ENCODE measurements at places on chromosomes 2 and 18. TPM values are rescaled to one million over a fixed set of nuclear protein-coding genes. Genes with fewer than 3 reads are reported as not detected.

MYO5B gene
- polyA plus RNA-seq, result 5.1 TPM

CKAP2L gene
- 1.6 TPM for polyA plus RNA-seq

ADNP2 gene
- 28.5 TPM for polyA plus RNA-seq

FOXD4L1 gene
- not detected for polyA plus RNA-seq

ATP8B1 gene
- polyA plus RNA-seq, result 1.1 TPM

TDRD15 gene
- polyA plus RNA-seq, result not detected

DGUOK gene
- 129 TPM for polyA plus RNA-seq

MRPL44 gene
- polyA plus RNA-seq, result 32.0 TPM

ITM2C gene
- 889 TPM for polyA plus RNA-seq

SERPINB12 gene
- not detected for polyA plus RNA-seq

IL36G gene
- 0.06 TPM for polyA plus RNA-seq

TTLL4 gene
- polyA plus RNA-seq, result 63.1 TPM

TMEM37 gene
- polyA plus RNA-seq, result 16.2 TPM

RFTN2 gene
- 2.3 TPM for polyA plus RNA-seq

VWA3B gene
- not detected for polyA plus RNA-seq

REG1A gene
- polyA plus RNA-seq, result not detected

DBI gene
- 116 TPM for polyA plus RNA-seq

CABYR gene
- polyA plus RNA-seq, result 14.5 TPM

IL36B gene
- polyA plus RNA-seq, result not detected

UGT1A9 gene
- not detected for polyA plus RNA-seq

ZNF521 gene
- 9.5 TPM for polyA plus RNA-seq

PLEK gene
- polyA plus RNA-seq, result not detected

ANKRD29 gene
- polyA plus RNA-seq, result 2.2 TPM

ANKRD30B gene
- polyA plus RNA-seq, result not detected

RGPD4 gene
- polyA plus RNA-seq, result not detected

KCNG2 gene
- polyA plus RNA-seq, result 0.71 TPM

PAX8 gene
- 0.08 TPM for polyA plus RNA-seq

CRYGB gene
- polyA plus RNA-seq, result 0.30 TPM

PARD6G gene
- 12.0 TPM for polyA plus RNA-seq

C2orf92 gene
- polyA plus RNA-seq, result 2.3 TPM

NHEJ1 gene
- polyA plus RNA-seq, result 19.4 TPM

ABCA12 gene
- not detected for polyA plus RNA-seq

METTL4 gene
- 8.5 TPM for polyA plus RNA-seq

CCT7 gene
- polyA plus RNA-seq, result 440 TPM

SH3RF3 gene
- 0.11 TPM for polyA plus RNA-seq
